ENCODE measurements at places on chromosomes 2 and 18. TPM values are rescaled to one million over a fixed set of nuclear protein-coding genes. Genes with fewer than 3 reads are reported as not detected.

Gene SDC1
- total RNA-seq: 0.29 TPM

DNA sequence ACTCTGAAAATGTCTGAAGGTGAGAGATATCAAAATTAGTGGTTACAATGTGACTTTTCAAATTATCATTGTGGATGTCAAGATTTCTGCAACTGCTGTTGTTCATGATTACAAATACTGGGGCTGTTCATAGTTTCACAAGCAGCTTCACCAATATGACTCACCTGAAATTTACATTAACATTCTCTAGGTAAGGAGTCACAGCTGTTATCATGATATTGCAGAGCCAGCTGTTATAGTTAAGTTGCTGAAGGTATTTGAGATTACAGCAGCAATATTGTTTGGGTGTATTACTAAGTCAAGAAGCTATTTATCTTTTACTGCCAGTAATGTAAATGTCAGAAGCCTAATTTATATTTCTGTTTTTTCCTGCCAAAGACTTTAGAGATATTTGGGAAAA, 140.0 kb downstream of the MC4R start:
- no peaks in the 10 kb centered on the region for H3K4me1 ChIP-seq
- H3K36me3 ChIP-seq: no peaks in the 10 kb centered on the region
- no peaks in the 10 kb centered on the region for H3K27me3 ChIP-seq
- no peak overlapping the region for H3K4me3 ChIP-seq
- H3K27ac ChIP-seq: no peak overlapping the region
- DNase-seq: no peak

GRCh38 chr2:120383631-120384340, 37.9 kb downstream of the INHBB start:
- no peaks in the 10 kb centered on the region for H3K27me3 ChIP-seq
- no peaks in the 10 kb centered on the region for H3K36me3 ChIP-seq
- H3K4me3 ChIP-seq: no peak overlapping the region
- no peaks in the 10 kb centered on the region for H3K4me1 ChIP-seq
- H3K27ac ChIP-seq: no peak overlapping the region

Gene RNF144A
- total RNA-seq: 67.4 TPM

- no peaks in the 10 kb centered on the region for H3K36me3 ChIP-seq
- no peaks in the 10 kb centered on the region for H3K27me3 ChIP-seq
- no peak overlapping the region for H3K4me3 ChIP-seq
- no peak for DNase-seq
- H3K27ac ChIP-seq: no peak overlapping the region
Observed at GRCh38 chr18:63001861-63002260, 286.5 kb downstream of the PHLPP1 start.

Gene ATOH8
- 13.2 TPM for total RNA-seq

- H3K4me1 ChIP-seq: no peaks in the 10 kb centered on the region
- H3K27ac ChIP-seq: no peak overlapping the region
- no peak overlapping the region for H3K4me3 ChIP-seq
- H3K36me3 ChIP-seq: no peaks in the 10 kb centered on the region
- DNase-seq: no peak
Observed at GRCh38 chr18:63843008-63843407, 44.5 kb upstream of the SERPINB2 start.

Gene FBXO48
- 0.55 TPM for total RNA-seq

GRCh38 chr2:177589186-177589585, 196.6 kb downstream of the AGPS start:
- H3K4me3 ChIP-seq: no peak overlapping the region
- H3K4me1 ChIP-seq: no peaks in the 10 kb centered on the region

GRCh38 chr18:60259052-60259681, 113.4 kb downstream of the MC4R start:
- DNase-seq: no peak
- H3K27me3 ChIP-seq: no peaks in the 10 kb centered on the region
- H3K4me3 ChIP-seq: no peak overlapping the region

DNA sequence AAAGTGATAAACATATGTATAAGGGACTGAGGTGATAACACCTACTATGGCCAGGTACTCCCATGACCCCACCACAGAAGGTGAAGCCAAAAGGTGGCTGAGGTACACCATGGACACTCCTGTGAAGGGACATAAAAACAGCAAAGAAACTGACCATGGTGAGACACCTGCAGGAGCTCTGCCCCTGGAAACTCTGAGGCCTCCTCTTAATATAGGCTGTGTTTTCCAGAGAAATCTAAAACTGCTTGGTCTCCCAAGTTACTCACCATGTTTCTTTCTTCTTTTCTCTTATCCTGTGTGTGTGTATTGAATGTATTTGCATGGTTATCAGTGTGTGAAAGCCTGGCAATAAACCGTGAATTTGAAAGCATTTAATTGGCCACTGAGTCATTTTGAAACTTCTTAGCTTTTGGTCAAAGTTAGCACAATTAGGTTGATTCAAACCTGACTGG, 739.3 kb upstream of the GCFC2 start:
- H3K27ac ChIP-seq: no peak overlapping the region
- DNase-seq: no peak
- no peaks in the 10 kb centered on the region for H3K36me3 ChIP-seq
- no peaks in the 10 kb centered on the region for H3K27me3 ChIP-seq
- H3K4me3 ChIP-seq: no peak overlapping the region

- no peak overlapping the region for H3K27ac ChIP-seq
- no peaks in the 10 kb centered on the region for H3K27me3 ChIP-seq
- peaks cover 4% of the 10 kb centered on the region for H3K4me1 ChIP-seq
Observed at GRCh38 chr18:49020621-49021021, 69.9 kb upstream of the SMAD7 start.

GRCh38 chr18:10846657-10847407, 302.5 kb downstream of the PIEZO2 start:
- H3K27ac ChIP-seq: no peak overlapping the region
- H3K36me3 ChIP-seq: no peaks in the 10 kb centered on the region
- no peak for DNase-seq

Gene SAG
- total RNA-seq: 0.07 TPM

DNA sequence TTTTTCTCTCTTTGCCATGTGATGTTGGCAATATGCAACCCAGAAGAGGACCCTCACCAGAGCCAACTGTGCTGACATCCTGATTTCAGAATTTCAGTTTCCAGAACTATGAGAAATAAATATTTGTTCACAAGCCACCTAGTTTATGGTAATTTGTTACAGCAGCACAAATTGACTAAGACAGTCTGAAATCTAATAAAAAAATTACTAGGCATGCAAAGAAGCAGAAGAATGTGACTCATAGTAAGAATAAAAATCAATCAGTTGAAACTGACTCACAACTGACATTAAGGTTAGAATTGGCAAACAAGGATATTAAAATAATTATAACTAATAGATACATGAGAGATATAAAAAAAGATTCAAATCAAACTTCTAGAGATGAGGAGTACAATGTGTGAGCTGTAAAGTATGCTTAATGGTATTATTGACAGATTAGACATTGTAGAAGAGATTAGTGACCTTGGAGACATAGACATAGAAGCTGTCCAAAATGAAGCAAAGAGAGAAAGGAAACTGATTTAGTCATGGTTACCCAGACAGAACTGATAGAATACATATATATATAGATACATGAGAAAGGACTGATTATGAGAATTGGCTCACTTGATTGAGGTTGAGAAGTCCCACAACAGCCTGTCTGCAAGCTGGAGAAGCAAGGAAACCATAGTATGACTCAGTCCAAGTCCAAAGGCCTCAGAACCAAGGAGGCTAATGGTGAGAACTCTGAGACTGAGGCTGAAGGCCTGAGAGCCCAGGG, 27.8 kb upstream of the TTC39C start:
- no peak for DNase-seq
- H3K36me3 ChIP-seq: no peaks in the 10 kb centered on the region
- no peaks in the 10 kb centered on the region for H3K27me3 ChIP-seq
- no peak overlapping the region for H3K27ac ChIP-seq
- H3K4me1 ChIP-seq: no peaks in the 10 kb centered on the region

DNA sequence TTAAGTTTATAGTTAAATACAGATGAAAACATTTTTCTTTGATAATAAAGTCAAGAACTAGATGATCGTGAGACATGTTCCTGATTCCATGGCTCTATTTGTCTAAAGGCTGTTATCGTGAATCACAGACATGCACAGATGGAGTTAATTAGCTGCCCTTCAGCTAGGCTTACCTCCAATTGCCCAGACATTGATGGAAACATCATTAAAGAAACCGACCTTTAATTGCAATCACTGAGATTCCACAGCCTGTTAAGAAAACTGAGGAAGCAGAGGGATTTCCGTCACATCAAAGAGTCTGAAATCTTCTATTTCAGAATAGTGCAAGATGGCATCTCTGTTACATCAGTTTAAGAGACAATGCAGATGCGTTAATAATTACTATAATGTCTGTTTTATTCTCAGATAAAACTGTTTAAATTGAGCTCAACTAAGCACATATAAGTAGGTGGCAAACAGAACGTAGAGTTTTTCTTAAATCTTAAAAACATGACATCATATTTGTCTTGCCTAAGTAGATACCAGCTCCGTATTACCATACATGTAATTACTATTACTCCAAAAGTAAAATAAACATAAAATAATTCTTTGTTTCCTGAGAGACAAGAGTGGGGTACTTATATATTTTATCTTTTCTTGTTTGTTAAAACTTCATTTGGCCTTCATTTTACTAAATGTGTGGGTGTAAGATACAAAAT, 23.9 kb upstream of the CRACDL start:
- H3K27ac ChIP-seq: no peak overlapping the region
- no peaks in the 10 kb centered on the region for H3K4me1 ChIP-seq
- no peak overlapping the region for H3K4me3 ChIP-seq
- H3K36me3 ChIP-seq: no peaks in the 10 kb centered on the region

DNA sequence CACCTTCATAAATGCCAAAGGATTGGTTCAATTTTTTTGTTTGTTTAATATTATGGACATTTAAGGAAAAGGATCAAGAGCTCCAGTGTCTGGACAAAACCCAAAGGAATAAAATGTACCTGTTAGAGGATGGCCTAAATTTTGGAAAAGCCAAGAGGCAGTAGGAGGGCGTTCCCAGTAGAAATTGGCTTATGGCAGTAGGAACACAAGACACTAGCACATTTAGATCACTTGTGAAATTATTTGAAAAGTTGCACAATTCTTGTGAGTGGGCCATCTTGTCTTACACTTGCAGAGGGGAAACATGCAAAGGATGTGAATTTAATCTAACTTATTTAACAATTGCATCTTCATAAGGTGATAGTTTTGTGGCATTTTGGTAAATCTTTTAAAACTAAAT, 3.2 kb downstream of the BZW1 start:
- no peak overlapping the region for H3K27ac ChIP-seq
- no peak overlapping the region for H3K4me3 ChIP-seq
- H3K27me3 ChIP-seq: no peaks in the 10 kb centered on the region
- no peak for DNase-seq
- no peaks in the 10 kb centered on the region for H3K36me3 ChIP-seq

Gene SLC4A5
- total RNA-seq: 2.1 TPM

Measured in uterus (tissue), 4 donors.